ENCODE measurements at places on chromosomes 5 and 9. TPM values are rescaled to one million over a fixed set of nuclear protein-coding genes. Genes with fewer than 3 reads are reported as not detected.

GAS1 gene
- 41.9 TPM for total RNA-seq

TMEFF1 gene
- total RNA-seq = 2.7 TPM

ABO gene
- 14.8 TPM for total RNA-seq

SMIM32 gene
- 0.36 TPM for total RNA-seq

- H3K4me1 ChIP-seq = no peaks in the 10 kb centered on the region
- no peaks in the 10 kb centered on the region for H3K27me3 ChIP-seq
- no peak overlapping the region for H3K4me3 ChIP-seq
- H3K36me3 ChIP-seq = no peaks in the 10 kb centered on the region
Measured at GRCh38 chr9:14936491-14936890, 26.3 kb upstream of the FREM1 start.

- no peak overlapping the region for H3K27ac ChIP-seq
- H3K36me3 ChIP-seq = no peaks in the 10 kb centered on the region
- H3K4me1 ChIP-seq = no peaks in the 10 kb centered on the region
- no peak for DNase-seq
- H3K27me3 ChIP-seq = no peaks in the 10 kb centered on the region
Measured at GRCh38 chr9:116686693-116687073, 422 bp upstream of the TRIM32 start.

DNA sequence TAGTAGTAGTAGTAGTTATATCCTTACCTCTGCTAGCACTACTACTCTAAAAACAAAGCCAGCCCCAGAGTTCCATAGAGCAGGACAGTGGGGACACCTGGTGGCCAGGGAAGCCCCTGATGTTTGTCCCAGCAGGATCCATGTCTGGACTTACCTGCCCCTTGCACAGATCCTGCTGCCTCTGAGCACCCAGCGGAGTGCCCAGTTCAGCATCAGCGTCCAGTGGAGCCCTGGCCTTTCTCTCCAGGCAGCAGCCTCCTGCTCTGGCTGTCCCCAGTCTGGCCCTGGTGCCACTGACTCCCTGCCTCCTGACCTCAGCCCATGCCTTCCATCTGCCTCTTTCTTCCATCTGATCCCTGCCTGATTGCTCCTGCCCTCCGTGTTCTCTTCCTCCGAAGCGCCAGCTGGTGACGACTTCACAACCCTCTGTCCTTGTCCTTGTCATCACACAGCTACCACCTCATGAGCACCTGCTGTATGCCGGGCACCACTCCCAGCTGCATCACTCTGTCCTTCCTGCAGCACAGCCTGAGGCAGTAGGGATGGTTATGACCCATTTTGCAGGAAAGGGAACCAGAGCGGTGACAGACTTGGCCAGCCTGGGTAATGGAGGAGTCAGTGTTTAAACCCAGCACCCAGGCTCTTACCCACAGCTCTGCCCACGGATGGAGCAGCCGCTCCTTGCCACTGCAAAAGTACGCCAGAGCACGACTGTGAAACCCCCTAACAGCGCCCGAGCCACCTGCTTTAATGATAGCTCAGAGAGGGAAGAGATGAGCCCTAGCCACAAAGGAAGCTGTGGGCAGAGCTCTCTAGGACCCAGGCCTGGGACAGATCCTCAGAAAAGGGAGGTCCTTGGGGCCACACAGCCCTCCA is 11.5 kb downstream of the SARDH start:
- H3K4me1 ChIP-seq = no peaks in the 10 kb centered on the region
- no peak overlapping the region for H3K4me3 ChIP-seq
- DNase-seq = peak; percentile 51
- H3K27ac ChIP-seq = no peak overlapping the region
- H3K36me3 ChIP-seq = no peaks in the 10 kb centered on the region
- H3K27me3 ChIP-seq = no peaks in the 10 kb centered on the region

DNA sequence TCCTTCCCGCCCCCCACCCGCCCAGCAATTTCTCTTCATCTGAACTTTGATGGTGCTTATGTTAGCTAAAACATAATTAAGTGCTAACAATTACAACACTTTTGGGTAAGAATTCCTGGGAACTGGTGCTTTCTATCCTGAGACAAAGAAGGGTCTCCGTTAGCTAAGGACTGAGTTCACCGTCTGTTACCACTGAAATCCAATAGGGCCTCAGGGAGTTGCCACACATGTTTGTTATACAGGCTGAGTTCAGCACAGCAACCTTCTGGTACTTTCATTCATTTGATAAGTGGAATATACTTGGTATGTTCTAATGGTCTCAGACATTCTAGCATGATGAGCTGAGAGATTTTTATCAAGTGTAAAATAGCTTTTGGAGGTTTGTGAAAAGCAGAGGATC is 437.9 kb downstream of the EFNA5 start:
- H3K4me1 ChIP-seq = no peaks in the 10 kb centered on the region
- no peaks in the 10 kb centered on the region for H3K27me3 ChIP-seq
- DNase-seq = no peak
- no peaks in the 10 kb centered on the region for H3K36me3 ChIP-seq
- no peak overlapping the region for H3K27ac ChIP-seq

DNA sequence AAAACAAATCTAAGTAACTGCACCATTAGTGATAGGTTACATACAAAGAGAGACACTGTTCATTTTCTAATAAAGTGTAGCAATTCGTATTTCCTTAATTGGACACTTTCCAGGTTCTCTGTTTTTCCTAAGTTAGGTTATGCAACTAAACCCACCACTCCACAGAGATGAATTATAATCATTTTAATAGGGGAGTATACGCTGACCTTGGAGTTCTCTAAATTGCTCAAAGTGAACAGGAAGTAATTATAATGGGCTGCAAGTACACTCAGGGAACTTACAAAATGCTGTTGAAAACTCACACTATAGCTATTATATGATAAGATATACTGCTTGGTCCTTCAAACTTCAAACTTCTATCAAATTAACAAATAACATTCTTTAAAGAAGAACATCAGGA is 18.2 kb upstream of the ADCY2 start:
- no peak overlapping the region for H3K27ac ChIP-seq
- H3K36me3 ChIP-seq = no peaks in the 10 kb centered on the region
- no peak overlapping the region for H3K4me3 ChIP-seq
- no peaks in the 10 kb centered on the region for H3K4me1 ChIP-seq
- no peaks in the 10 kb centered on the region for H3K27me3 ChIP-seq

- DNase-seq = no peak
- H3K36me3 ChIP-seq = no peaks in the 10 kb centered on the region
- H3K4me3 ChIP-seq = no peak overlapping the region
- H3K27ac ChIP-seq = no peak overlapping the region
- H3K27me3 ChIP-seq = no peaks in the 10 kb centered on the region
Measured at GRCh38 chr9:6355728-6356127, 27.6 kb downstream of the TPD52L3 start.

DNA sequence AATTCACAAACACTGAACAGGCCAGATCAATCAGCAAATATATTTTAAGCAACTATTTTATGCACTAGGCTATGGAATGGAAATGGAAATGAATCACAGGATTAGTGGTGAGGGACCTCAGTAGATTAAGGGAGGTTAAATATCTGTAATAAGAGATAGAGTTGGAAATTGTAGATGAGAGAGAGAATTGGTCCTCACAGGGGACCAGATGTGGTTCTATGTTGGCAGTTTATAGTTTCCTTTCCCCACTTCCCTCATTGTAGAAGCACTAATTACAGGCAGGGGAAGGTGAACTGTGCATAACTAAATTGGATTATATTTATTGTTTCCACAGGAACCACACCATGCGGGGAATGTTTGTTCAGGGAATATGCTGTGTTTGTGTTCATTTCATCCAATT is 496.2 kb downstream of the ARHGEF28 start:
- H3K27me3 ChIP-seq = no peaks in the 10 kb centered on the region
- H3K4me1 ChIP-seq = no peaks in the 10 kb centered on the region
- no peaks in the 10 kb centered on the region for H3K36me3 ChIP-seq
- no peak overlapping the region for H3K4me3 ChIP-seq
- no peak for DNase-seq
- no peak overlapping the region for H3K27ac ChIP-seq

- DNase-seq = no peak
- no peaks in the 10 kb centered on the region for H3K27me3 ChIP-seq
- no peaks in the 10 kb centered on the region for H3K4me1 ChIP-seq
- peak overlapping the region; percentile 83 for H3K27ac ChIP-seq
Measured at GRCh38 chr5:56480078-56480704, 247.1 kb upstream of the ANKRD55 start.

DNA sequence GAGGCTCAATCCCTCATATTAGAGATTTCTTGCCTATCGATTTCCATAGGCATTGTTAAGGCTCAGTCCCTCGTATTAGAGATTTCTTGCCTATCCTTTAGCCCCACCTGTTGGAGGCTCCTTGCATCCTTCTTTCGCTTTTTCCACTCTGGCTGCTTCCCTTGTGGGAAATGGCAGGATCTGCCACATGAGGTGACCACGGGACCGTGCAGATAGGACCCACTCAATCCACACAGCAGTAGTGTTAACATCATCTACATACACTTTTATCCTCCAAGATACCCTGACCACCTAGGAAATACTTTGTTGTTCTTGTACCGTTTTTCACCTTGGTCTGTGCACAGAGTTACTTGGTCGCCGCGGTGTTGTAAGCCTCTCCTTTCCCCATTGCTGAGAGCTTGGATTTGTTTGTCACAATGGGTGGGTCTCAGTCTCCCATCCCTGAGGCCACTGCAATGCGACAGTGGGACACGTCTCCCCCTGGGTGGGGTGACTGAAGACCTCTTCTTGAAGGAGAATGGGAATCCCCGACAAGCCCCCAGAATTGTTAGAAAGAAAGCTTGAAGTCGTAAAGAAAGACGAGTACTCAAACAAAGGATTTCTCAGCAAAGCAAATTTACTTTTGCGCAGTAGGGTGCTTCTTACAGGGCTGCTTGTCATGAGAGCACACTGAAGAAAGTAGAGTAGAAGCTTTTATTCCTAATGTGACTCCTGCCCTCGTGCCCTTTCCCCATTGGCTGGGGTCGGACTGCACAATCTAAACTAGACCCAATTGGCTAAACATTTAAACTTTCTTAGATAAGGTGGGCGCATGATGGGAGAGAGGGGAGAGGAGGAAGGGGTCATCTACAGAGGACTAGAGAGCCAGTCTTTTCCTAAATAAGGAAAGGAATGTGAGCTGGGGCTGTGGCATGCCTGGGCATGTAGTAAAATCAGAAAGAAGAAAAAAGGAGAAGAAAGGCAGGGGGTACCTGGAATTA is 19.8 kb downstream of the IFT74 start:
- no peaks in the 10 kb centered on the region for H3K4me1 ChIP-seq
- H3K27me3 ChIP-seq = no peaks in the 10 kb centered on the region
- no peak for DNase-seq
- no peak overlapping the region for H3K4me3 ChIP-seq
- no peaks in the 10 kb centered on the region for H3K36me3 ChIP-seq
- no peak overlapping the region for H3K27ac ChIP-seq
